ENCODE measurements at places on chromosomes 4 and X. TPM values are rescaled to one million over a fixed set of nuclear protein-coding genes. Genes with fewer than 3 reads are reported as not detected.

DNA sequence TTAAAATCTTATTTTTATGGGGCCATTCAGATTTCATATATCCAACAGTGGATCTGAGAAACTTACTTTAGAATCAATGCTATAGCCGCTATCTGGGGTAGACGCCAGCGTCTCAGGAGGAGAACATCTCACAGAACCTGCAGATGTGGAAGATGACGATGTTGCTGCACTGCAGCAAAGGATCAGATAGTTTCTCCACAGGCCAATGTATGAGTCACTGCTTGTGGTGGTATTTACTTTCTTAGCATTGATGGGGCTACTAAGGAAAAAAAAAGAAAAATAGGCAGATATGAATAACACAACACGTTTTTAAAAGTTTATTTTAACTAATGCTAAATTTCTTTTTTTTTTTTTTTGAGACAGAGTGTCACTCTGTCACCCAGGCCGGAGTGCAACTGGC lies 85.9 kb downstream of the ZAR1 start:
- H3K27ac ChIP-seq = no peak overlapping the region
- no peak overlapping the region for H3K4me3 ChIP-seq
- no peak for DNase-seq
- H3K27me3 ChIP-seq = no peaks in the 10 kb centered on the region
- peaks cover 5% of the 10 kb centered on the region for H3K4me1 ChIP-seq
- H3K36me3 ChIP-seq = peaks cover 14% of the 10 kb centered on the region

GRCh38 chrX:11119313-11119943 lies 8.3 kb downstream of the HCCS start:
- H3K4me1 ChIP-seq = peaks cover 12% of the 10 kb centered on the region
- H3K27me3 ChIP-seq = no peaks in the 10 kb centered on the region
- no peak overlapping the region for H3K4me3 ChIP-seq
- peaks cover 57% of the 10 kb centered on the region for H3K36me3 ChIP-seq
- DNase-seq = no peak
- no peak overlapping the region for H3K27ac ChIP-seq

DNA sequence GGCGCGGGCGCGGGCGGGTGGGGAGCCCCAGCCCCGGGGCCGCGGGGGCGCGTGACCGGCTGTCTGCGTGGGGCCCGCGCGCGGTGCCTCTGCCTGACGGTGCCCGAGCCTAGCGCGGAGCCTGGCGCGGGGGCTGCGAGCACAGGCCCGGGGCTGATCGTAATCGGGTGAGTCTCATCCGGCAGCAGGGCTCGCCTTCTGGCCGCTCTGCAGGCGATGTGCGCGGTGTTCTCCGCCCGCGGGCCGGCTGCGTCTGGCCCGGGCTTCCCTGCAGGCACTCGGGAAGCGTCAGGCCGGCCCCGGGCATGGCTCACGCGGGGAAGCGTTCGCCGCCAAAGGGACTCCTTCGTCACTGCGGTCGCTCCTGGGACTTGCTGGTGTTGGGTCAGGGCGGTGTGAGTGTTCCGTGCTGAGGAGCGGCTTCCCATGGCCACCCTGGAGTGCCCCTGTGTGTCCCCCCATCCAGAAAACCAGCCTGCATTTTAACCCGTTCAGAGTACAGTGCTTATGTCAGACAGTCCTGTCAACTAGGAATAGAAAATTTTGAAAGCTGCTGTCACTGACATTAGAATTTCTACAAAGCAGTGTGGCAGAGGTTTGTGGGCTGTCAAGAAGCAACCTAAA lies 40.6 kb downstream of the FAM149A start:
- H3K4me1 ChIP-seq = peaks cover 8% of the 10 kb centered on the region
- peak; percentile 97 for DNase-seq
- no peaks in the 10 kb centered on the region for H3K36me3 ChIP-seq
- peak overlapping the region; percentile 67 for H3K4me3 ChIP-seq
- peaks cover 10% of the 10 kb centered on the region for H3K27me3 ChIP-seq

- no peak overlapping the region for H3K27ac ChIP-seq
- peaks cover 3% of the 10 kb centered on the region for H3K27me3 ChIP-seq
- no peaks in the 10 kb centered on the region for H3K4me1 ChIP-seq
- no peak for DNase-seq
- H3K4me3 ChIP-seq = no peak overlapping the region
Observed at GRCh38 chrX:133120406-133120805, 23.5 kb upstream of the USP26 start.

DNA sequence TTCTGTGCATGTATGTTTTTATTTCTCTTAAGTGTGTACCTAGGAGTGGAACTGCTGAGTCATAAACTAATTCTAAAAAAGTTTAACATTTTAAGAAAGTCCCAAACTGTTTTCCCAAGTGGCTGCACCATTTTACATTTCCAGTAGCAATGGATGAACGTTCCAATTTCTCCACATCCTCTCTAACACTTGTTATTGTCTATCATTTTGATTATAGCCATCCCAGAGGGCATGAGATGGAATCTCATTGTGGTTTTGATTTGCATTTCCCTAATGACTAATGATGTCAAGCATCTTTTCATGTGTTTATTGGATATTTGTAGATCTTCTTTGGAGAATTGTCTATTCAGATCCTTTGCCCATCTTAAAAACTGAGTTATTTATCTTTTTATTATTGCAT lies 82.5 kb downstream of the PPEF1 start:
- H3K4me1 ChIP-seq = no peaks in the 10 kb centered on the region
- H3K4me3 ChIP-seq = no peak overlapping the region
- no peaks in the 10 kb centered on the region for H3K27me3 ChIP-seq

GRCh38 chr4:24024605-24025004 lies 134.8 kb upstream of the PPARGC1A start:
- H3K36me3 ChIP-seq = no peaks in the 10 kb centered on the region
- no peak overlapping the region for H3K4me3 ChIP-seq
- no peak for DNase-seq
- H3K27me3 ChIP-seq = peaks cover under 1% of the 10 kb centered on the region
- no peaks in the 10 kb centered on the region for H3K4me1 ChIP-seq

- H3K4me3 ChIP-seq = no peak overlapping the region
- no peak overlapping the region for H3K27ac ChIP-seq
- H3K4me1 ChIP-seq = no peaks in the 10 kb centered on the region
- no peaks in the 10 kb centered on the region for H3K36me3 ChIP-seq
- H3K27me3 ChIP-seq = no peaks in the 10 kb centered on the region
Observed at GRCh38 chrX:153774576-153775292, 6.1 kb upstream of the SRPK3 start.

GRCh38 chr4:67714248-67714583 lies 13.3 kb upstream of the UBA6 start:
- peak overlapping the region; percentile 42 for H3K27ac ChIP-seq
- peak; percentile 50 for DNase-seq
- H3K27me3 ChIP-seq = no peaks in the 10 kb centered on the region
- no peaks in the 10 kb centered on the region for H3K36me3 ChIP-seq
- H3K4me3 ChIP-seq = no peak overlapping the region

DNA sequence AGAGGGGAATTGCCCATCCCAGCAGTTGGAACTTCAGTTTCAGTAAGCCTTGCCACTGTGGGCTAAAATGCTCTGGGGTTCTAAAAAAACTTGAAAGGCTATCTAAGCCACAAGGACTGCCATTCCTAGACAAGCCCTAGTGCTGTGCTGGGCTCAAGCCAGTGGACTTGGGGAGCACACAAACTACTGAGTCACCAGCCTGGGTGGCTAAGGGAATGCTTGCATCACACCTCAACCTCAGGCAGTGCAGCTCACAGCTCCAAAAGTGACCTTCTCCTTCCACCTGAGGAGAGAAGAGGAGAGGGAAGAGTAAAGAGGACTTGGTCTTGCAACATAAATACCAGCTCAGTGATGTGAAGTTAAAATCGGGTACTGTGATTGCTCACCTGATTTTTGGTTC lies 116.7 kb upstream of the GLRA2 start:
- no peaks in the 10 kb centered on the region for H3K4me1 ChIP-seq
- H3K27me3 ChIP-seq = no peaks in the 10 kb centered on the region
- no peaks in the 10 kb centered on the region for H3K36me3 ChIP-seq
- H3K4me3 ChIP-seq = no peak overlapping the region

DNA sequence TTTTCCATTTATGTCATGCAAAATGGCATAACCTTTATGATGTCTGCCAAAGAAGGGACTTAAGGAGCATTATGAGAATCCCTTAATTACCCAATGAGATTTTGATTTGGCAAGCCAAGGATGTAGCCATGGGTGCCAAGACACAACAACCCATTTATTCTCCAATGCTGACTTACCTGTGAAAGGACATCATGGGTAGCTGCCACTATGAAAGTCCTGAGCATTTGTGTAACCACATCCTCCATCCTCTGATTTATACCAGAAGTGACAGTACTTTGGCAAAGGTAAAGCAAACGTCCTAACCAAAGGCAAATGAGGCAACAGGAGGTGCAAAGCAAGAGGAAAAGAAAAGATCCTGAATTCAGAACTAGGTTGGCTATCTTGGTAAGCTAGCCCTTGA lies 87.3 kb upstream of the EMCN start:
- no peak overlapping the region for H3K27ac ChIP-seq
- no peaks in the 10 kb centered on the region for H3K36me3 ChIP-seq
- H3K4me3 ChIP-seq = no peak overlapping the region
- no peaks in the 10 kb centered on the region for H3K27me3 ChIP-seq

DNA sequence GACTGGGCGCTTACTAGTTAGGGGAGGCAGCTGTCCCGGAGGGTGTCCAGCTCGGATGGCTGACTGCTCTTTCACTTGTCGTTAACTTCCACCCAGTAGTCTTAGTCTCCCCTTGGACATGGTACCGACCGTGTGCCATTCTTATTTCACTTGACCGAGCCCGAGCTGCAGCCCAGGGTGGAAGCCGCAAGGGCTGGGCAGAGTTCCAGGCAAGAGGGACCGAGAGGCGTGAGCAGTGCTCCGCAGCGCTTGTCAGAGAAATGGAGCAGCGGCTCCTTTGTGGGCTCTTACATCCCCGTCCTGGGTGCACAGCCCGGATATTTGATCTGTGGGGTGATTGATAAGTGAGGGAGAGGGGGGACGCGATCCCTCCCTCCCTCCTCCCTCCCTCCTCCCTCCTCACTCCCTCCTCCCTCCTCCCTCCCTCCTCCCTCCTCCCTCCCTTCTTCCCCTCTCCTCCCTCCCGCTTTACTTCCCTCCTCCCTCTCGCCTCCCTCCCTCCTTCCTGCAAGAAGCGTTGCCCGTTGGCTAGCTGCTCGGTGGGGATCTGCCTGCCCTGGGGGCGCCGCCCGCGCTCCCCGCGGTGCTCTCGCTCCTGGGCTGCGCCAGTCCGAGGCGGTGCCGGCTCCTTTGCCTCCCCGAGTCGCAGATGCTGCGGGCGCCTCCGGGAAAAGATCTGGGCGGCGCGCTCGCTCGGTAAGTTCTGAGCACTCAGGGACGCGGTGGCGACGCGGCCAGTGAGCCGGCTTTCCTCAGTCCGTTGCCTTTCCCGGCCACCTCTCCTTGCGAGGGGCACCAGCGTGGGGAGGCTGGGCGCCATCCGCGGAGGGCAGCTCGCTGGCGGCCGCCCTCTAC lies at the start of gene SLITRK2:
TSS of gene SLITRK2 (plus strand) at position 499 of the 855 bp plus-strand sequence. CDS start 4,597 bp downstream, outside the sequence.
- H3K36me3 ChIP-seq = no peaks in the 10 kb centered on the region
- H3K4me1 ChIP-seq = no peaks in the 10 kb centered on the region
- H3K4me3 ChIP-seq = no peak within 1 kb of the TSS
- no peak for DNase-seq
- H3K27me3 ChIP-seq = no peaks in the 10 kb centered on the region
- H3K27ac ChIP-seq = no peak within 1 kb of the TSS

The AWAT1 gene
- not detected for total RNA-seq

DNA sequence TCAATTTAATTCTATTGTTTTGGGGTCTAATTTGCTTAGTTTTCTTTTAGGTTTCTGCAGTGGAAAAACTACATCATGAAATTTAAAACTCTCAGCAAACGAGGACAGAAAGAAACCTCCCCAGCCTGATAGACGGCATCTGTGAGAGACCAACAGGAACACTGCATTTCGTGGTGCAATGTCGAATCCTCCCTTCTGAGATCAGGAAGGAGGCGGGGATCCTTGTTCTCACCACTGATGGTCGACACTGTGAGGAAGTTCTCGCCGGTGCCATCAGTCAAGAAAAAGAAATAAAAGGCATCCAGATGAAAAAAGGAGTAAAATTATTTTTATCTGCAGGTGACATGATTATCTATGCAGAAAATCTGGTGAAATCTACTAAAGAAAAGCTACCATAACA lies 16.5 kb downstream of the GAK start:
- no peaks in the 10 kb centered on the region for H3K4me1 ChIP-seq
- no peak for DNase-seq
- H3K36me3 ChIP-seq = no peaks in the 10 kb centered on the region
- H3K27me3 ChIP-seq = no peaks in the 10 kb centered on the region
- no peak overlapping the region for H3K4me3 ChIP-seq

DNA sequence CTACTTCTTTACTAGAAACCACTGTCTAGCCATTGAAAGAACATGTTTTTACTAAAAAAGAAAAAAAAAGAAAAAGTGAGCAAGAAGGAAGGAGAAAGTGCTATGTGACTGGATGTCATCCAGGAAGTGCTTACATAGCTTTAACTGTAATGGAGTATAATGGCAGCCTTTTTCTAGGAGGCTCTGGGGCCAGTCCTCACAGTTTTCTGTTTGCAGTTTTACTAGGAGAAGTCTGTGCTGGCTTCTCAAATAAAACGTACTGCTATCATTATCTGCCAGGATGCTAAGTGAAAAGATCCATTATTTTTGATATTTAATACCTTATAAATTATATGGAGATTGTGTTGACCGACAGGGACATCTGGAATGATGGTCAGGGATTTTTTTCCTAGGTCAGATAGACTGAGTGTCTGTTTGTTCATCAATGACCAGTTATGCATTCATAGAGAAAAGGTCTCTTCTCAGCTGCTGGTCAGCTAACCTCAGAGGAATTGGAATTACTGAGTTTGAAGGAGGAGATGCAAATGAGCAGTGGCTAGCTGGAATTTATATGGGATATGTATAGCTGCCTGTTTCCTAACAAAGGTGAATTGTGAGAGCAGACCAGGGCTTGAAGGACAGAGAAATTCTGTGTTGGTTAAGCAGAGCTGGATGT lies 21.7 kb downstream of the LPAR4 start:
- H3K27me3 ChIP-seq = no peaks in the 10 kb centered on the region
- no peak overlapping the region for H3K27ac ChIP-seq
- no peaks in the 10 kb centered on the region for H3K36me3 ChIP-seq
- DNase-seq = no peak
- no peaks in the 10 kb centered on the region for H3K4me1 ChIP-seq
- no peak overlapping the region for H3K4me3 ChIP-seq

DNA sequence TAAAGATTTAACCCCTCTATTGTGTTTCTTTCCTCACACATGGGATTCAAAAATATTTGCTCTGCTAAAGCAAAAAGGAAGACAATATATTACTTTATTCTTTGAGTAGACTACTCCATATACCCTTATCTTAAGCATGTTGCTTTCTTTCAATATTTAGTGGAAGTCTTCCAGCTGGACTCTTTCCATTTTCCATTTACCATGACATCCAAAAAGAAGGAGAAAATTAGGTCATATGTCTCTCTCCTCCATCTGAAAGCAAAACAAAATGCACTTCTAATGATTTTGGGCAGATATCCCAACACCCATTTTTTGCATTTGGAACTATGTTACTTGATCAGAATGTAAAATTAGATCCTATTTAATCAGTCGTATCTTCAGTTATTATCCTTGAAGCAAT lies 1336.5 kb downstream of the PCDH19 start:
- no peaks in the 10 kb centered on the region for H3K4me1 ChIP-seq
- no peak for DNase-seq
- H3K27me3 ChIP-seq = no peaks in the 10 kb centered on the region
- H3K4me3 ChIP-seq = no peak overlapping the region

The MTNR1A gene
- not detected for total RNA-seq

- no peaks in the 10 kb centered on the region for H3K27me3 ChIP-seq
- peak; percentile 22 for DNase-seq
- no peak overlapping the region for H3K4me3 ChIP-seq
- no peak overlapping the region for H3K27ac ChIP-seq
Observed at GRCh38 chr4:149896432-149896831, 80.8 kb upstream of the IQCM start.

The FAT4 gene
- total RNA-seq = 27.9 TPM

The PRDM8 gene
- total RNA-seq = 5.0 TPM

- H3K27me3 ChIP-seq = peaks cover 4% of the 10 kb centered on the region
- H3K27ac ChIP-seq = no peak overlapping the region
- no peaks in the 10 kb centered on the region for H3K4me1 ChIP-seq
- no peak overlapping the region for H3K4me3 ChIP-seq
Observed at GRCh38 chr4:1600211-1600780, 83.8 kb downstream of the FAM53A start.
